HEK293T (cell line): ENCODE measurements at places on chromosomes 6 and 20.

- no peak for DNase-seq
These were observed 35.5 kb upstream of the AFDN start for GRCh38 chr6:167791091-167791779.

GRCh38 chr6:110322874-110323242 is 35.3 kb downstream of the METTL24 start:
- no peak for DNase-seq

DNA sequence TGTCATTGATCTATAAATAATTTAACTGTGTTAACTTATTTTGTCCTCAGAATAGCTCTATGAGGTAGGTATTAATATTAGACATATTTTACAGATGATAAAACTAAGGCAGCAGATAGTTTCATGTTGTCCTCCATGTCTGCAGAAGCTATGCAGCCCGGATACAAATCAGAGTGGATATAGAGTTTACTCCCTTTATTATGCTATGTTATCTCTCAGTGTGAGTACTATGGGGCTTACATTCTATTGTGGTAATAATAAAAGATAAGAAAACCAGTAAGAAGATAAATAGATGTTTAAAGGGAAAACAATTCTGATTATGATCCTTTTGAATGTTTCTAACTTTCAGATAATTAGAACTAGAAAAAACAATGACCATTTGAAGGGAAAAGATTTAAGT is 979.8 kb upstream of the CITED2 start:
- DNase-seq = no peak

GRCh38 chr20:32554965-32555289 is 30.2 kb downstream of the NOL4L start:
- no peak for DNase-seq

- no peak for DNase-seq
These were observed 8.9 kb downstream of the FYN start for GRCh38 chr6:111864138-111865048.

DNA sequence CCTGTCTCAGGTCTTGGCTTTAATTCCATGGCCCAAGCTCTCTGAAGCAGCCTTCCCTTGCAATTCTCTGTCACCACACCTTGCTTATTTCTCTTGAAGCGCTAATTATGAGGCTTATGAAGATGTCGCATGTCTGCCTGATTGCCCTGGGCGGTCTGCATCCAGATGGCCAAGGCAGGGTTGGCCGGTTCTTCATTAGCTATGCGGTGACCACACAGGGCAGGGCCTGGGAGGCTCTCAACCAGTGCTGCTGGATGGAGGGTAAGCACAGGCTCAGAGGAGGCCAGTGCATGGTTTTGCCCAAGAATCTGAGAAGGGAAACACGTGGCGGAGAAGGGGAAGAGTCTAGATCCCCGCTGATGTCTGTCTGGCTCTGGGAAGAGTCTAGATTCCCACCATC is 528.7 kb downstream of the CDH26 start:
- no peak for DNase-seq

- DNase-seq = peak; percentile 79
These were observed at the start of gene ATP6V1G2 for GRCh38 chr6:31546339-31546957. TSS of gene ATP6V1G2 (minus strand) at chr6:31546608. CDS start at chr6:31546559, 49 bp downstream.

DNA sequence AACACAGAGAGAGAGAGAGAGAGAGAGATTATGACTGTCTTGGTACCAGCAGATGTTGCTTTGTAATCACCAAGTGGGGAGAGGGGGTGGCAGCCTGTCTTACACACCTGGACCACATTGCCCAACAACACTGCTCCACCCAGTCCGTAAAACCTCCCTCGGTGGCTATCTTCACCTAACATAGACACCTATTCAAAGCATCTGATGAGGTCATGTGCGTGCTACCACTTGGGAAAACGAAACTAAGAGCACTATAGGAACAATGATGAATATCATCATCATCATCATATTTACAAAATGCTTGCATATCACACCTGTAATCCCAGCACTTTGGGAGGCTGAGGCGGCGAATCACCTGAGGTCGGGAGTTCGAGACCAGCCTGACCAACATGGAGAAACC is 24.1 kb upstream of the SALL4 start:
- DNase-seq = no peak

DNA sequence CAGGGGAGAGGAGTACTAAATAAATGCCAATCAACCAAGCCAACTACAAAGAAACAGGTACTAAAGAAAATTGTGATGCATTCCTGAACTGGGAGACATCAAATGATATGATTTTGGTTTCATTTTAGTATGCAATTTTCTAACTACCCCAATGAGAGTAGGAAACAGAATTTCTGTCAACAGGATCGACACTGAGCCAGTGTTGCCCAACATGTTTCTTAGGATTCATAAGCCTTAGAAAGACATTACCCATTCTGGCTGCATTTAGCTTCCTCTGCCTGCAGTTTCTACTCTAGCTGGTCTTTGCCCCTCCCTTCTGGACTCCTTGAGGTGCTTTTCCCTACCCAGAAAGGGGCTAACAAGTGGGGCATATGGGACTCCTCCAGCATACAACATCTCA is 49.8 kb downstream of the KCTD20 start:
- no peak for DNase-seq

- no peak for DNase-seq
These were observed 318.9 kb downstream of the TAF4 start for GRCh38 chr20:61746781-61747180.

DNA sequence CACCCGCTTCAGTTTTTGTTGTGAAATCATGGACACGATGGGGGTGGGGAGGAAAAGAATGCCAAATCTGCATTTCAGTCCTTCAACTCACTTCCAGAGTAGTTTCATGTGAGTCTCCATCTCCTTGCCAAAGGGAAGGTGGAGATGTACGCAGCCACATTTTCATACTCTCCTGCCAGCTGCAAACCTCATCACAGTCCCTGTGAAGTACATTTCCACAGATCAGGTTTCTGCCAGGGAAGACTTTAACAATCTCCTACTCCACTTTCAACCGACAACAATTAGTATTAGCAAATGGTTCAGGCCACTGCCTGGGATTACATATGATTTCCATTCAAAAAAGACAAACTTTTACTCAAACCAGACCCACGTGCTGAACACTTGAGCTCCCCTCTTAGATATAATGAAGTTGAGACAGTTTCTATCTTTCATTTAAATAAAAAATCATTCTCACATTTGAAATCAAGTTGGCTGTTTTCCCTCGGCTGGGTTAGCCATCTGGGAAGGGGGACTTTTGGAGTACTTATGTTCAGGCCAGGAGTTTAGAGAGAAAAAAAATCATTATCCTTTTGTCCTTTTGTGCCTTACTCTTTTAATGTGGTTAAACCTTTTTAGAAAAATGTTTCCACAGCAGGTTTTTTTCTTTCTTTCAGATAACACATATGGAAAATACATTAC is 51.0 kb upstream of the CEP162 start:
- DNase-seq = no peak

DNA sequence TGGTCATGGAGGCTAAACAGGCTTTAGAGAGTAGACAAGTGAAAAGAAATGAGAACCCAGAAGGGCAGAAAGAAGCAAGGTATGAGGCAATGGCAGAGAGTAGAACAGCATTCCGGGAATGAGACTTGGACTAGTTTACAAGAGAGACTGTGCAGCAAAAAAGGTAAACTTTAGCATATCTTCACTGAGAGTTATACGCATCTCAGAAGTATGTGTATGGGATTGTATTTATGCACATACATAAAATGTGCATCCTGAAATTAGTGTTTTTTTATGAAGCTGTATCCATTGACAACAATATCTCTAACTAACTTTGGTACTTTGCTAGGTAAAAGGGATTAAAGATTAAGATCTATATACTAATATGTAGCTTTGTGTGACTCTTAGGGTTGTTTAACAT is 753.6 kb downstream of the BCKDHB start:
- DNase-seq = no peak

DNA sequence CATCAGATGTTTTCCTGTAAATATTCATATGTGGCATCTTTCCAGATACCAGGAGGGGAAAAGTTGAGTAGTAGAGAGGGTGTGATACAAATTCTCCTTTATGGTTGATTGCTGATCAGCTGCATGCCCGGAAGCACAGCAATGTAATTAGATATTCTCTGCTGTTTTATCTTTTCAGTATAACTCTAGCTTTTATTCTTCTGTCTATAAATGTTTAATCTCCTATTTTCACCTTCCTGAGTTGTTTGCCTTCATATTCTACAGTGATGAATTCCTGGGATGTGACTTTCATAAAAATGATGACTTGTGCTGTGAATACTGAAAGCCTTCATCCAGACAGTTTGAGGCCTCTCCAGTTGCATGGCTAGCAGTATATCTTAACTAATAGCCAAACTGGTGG is 53.7 kb downstream of the SH3BGRL2 start:
- DNase-seq = no peak

GRCh38 chr20:15496501-15497039 is 1076.7 kb downstream of the KIF16B start:
- DNase-seq = no peak

DNA sequence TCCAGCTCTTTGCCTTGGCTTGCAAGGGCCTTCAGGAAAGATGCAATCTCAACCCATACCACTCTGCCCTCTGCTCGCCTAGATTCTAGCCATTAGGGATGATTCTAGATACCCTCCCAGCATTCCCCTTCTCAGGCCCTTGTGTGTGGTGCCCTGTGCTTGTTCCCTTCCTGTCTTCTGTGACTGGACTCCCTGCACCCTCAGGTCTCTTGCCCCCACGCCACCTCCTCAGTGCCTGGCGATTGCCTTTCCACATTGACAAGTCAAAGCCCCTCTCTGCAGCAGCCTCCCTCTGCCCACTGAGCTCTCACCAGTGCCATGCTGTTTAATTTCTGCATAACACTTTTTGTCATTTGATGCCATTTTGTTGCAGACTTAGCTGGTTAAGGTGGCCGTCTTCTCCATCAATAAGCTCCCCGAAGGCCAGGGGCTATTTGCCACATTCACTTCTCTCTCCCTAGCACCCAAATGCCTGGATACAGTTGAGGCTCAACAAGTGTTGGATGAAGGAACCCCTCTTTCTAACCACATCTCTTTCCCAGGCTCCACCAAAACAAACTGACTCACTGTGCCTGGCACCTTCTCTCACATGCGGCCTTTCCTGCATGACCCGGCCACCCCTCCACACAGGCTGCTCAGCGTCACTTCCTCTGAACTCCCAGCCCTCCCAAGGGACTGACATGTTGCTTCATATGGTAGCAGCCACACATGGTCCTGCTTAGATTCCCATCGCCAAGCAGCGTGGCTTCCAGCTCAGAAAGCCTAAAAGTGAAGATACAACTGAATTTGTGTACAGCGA is 4.6 kb upstream of the TXNDC5 start:
- no peak for DNase-seq

DNA sequence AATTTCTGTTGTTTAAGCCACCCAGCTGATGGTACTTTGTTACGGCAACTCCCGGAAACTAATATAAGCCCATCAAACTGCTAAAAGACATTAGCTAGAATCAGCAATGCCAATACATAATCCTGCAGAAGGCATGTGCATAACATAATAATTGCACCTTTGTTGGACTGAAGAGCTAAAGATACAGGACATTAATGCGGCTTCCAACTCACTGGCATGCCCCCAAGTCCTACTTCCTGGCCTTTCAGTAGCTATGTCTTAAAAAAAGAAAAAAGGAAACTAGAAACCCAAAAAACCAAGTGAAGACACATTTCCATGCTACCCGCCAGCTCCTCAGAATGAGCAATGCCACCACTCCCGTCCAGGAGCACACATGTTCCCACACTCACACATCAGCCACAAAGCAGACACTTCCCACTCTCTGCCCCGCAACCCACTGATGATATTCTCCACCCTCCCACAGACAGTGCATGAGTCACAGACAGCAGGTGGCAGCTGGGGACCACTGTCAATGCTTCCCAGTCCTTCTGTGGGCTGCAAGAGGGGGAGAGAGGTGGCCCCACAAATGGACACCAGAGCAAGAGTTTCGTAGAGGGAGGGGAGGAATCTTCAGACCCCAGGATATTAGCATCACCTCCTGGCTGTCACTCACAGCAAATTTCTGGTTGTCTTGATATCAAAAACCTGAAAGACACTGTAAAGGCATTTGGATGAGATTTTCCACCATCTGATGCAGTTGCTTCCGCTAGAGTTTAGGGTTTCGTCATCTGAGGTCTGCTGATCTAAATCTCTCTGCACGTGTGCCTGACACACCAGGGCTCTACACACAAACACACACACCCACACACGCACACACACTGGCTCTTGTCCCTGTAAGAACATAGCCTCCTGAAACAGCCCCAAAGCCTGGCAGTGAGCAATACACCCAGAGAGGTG is 32.8 kb downstream of the GFOD1 start:
- no peak for DNase-seq

GRCh38 chr20:5657190-5657875 is 92.9 kb upstream of the SHLD1 start:
- DNase-seq = no peak

DNA sequence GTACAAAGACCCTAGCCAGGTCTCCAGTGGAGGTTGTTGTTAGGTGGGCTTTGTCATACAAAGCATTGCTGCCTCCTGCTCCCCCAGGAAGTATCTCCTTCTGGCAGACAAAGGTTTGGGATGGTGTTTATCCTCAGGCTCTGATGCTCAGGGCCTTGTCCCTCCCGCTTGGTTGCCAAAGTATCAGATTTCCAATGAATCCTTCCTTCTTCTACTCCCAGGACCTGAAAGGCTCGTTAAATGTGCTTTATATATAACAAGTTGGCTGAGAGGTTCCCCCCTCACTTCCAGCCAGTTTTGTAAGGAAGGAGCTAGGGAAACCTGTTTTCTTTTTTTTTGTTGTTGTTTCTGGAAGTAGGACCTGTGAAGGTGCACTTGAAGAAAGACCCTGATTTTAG is 14.4 kb downstream of the PTK7 start:
- peak; percentile 63 for DNase-seq

DNA sequence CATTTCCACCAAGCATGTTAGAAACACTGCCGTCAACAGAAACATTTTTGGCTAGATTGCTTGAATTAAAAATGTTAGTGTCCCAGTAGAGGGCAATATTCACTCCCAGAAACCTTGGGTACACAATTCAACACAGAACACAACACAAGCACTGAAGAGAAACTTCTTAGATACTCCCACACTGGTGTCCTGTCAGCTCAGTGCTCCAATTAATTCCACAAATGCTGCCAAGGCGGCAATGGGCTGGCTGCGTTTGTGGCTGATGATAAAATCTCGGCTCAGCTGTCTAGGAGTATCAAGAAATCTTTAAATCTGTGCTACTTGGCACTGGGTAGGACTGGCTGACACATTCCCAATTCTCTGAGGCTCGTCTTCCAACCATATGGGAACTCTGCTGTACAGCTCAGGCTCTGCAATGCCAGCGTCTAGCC is 39.3 kb downstream of the BEND3 start:
- peak; percentile 5 for DNase-seq

DNA sequence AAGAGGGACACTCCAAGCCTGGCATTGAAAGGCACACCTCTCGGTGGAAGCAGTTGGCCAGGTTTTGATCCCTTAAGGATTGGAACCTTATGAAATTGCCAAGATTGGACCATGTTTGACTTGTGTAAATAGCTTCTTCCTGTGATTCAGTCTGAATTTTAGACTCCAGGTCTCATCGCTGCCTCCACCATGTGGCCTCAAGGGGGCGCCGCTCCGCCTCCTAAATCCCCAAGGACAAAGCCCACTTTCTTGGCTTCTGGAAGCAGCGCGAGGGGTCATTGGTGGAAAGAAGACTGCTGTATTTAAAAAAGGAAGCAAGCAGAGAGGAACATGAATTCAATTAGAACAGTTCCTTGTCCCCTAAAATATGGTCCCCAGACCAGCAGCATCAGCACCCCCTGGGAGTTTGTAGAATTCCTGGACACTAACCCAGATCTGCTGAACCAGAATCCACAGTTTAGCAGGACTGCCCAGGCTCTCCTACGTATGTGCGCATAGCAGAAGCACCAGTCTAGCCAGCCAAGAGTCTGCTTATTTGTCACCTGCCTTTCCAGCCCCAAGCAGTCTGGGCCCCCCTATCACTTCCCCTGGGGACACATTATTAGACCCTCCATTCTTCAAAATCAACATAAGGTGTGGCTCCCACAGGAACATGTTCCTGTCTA is 108.5 kb downstream of the LY86 start:
- DNase-seq = peak; percentile 73

- no peak for DNase-seq
These were observed 14.0 kb downstream of the NUDT3 start for GRCh38 chr6:34378470-34378869.
